ENCODE measurements at places on chromosomes 7 and 10.

GRCh38 chr10:126066456-126066855, 170.1 kb downstream of the FANK1 start:
- no peak for DNase-seq

DNA sequence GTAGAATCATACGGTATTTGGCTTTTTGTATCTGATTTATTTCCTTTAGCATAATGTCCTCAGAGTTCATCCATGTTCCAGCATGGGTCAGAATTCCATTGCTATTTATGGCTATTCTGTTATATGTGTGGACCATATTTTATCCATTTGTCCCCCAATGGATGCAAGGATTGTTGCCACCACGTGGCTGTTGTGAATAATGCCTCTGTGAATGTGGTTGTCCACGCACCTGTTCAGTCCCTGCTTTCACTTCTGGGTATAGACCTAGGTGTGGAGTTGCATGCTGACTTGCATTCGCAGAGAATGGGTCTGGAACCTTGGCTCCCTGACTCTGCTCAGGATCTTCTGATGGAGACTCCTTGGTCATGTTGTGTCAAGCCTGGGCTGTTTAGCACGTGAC, 199.9 kb downstream of the CAMK1D start:
- no peak for DNase-seq

GRCh38 chr7:70312336-70312735, 714.1 kb downstream of the AUTS2 start:
- DNase-seq = no peak

DNA sequence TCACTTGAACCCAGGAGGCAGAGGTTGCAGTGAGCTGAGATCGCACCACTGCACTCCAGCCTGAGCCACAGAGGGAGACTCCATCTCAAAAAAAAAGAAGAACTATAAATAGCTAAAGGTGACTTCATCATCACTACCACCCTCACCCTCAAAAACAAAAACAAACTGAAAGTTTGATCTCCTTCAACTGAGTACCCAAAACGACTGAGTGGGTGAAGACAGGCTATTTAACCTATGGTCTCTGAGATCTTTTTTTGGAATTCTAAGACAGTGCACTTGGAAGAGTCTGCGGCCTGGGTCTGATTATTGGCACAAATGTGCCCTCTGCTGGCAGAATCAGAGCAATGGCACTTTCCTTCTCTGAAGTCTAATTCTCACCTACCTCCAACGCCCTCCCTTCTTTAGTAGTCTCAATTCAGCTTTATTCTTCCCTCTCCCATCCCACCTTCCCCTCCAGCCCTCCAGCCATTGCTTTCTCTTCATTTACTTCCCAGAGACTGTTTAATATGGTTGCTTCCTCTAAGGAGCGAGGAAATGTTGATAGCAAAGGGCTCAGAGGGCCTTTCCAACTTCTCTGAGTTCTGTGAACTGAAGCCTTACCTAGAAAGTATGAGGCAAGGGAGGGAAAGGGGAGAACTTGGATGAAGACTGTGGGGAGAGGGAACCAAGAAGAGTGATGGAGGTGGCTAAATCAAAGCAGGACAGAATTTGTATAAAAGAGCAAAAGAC, 2.9 kb upstream of the MYOZ1 start:
- DNase-seq = peak; percentile 35

GRCh38 chr10:68721673-68722335, 765 bp downstream of the CCAR1 start:
- no peak for DNase-seq

GRCh38 chr10:88027570-88027969, 164.1 kb downstream of the PTEN start:
- no peak for DNase-seq

DNA sequence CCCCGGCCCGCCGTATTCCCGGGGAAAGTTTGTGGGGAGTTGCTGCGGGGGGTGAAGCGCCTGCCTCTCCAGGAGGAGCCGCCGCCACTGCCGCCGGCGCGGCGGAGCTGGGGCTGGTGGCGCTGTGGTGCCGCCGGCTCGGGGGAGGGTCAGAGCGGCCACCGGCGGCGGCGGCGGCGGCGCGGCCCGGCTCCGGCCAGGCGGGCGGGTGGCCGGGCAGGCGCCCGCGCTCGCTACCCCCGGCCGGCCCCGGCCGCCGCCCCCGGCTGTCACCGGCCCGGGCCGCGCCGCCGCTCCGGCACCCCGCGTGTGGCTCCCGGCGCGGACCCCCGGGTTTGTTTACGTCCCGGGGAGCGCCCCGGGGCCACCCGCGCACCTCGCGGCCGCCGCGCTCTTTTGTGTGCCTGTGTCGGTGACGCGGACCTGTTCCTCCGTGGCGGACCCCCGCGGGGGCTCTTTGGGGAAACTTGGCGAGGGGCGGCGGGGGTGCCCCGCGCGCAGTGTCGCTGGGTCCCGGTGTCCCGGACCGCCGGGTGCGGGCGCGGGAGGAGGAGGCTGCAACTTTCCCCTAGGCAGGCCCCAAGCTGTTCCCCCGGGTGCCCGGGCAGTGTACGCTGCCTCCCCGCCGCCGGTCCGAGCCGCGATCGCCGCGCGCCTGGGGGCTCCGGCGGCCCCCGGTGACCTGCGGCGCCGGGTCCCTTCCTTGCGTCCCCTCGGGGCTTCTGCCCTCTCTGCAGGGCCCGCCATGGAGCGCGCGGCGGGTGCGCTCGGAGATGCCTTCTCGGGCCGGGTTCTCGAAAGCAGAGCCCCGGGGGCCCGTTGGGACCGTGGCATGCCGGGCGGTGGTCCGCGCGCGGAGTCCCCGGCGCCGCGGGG, 593 bp upstream of the CUX1 start:
- DNase-seq = no peak

GRCh38 chr10:46518028-46518725, 38.3 kb downstream of the GPRIN2 start:
- no peak for DNase-seq
